ENCODE measurements at places on chromosomes 12 and 14. TPM values are rescaled to one million over a fixed set of nuclear protein-coding genes. Genes with fewer than 3 reads are reported as not detected.

DNA sequence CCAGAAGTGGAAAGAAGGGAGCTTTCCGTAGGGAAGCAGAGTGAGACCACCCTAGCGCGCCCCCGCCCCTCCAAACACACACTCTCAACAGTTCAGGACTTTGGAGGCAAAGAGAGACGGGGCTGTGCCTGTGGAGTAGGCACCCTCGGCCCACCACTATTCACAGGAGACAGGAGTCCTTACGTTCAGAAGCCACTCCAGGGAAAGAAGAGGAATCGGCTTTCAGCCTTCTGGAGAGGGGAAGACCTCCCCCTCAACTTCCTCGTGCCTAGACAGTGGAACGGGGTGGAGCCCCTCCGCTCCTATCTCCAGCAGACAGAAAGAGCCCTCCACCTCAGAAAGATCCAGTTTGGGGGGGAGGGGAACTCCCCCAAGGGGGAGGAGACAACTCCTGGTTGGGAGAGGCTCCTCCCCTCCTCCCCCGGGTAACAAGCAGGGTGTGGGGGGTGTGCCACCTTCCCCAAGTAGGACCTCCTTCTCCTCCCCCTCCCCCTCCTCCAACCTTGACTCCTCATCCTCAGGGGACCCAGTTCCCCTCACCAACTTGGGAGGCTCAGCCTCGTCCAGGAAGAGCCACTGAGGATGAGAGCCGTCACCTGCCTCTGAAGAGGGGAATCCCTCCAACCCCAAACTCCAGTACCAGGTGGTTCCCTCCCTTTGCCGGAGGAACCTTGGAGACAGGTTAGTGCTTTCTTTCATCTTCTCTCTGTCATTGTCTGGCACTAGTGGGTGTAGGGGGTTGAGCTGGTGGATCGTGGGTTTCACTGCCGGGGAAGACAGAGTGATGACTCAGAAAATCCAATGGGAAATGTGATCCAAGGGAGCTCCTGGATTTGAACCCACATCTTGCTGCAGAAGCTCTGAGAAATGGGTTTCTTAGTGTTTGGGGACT, 883 bp downstream of the FOXJ2 start:
- DNase-seq, result peak; percentile 54

- peak; percentile 73 for DNase-seq
These were observed 86.9 kb downstream of the RIN3 start for GRCh38 chr14:92600318-92601053.

DNA sequence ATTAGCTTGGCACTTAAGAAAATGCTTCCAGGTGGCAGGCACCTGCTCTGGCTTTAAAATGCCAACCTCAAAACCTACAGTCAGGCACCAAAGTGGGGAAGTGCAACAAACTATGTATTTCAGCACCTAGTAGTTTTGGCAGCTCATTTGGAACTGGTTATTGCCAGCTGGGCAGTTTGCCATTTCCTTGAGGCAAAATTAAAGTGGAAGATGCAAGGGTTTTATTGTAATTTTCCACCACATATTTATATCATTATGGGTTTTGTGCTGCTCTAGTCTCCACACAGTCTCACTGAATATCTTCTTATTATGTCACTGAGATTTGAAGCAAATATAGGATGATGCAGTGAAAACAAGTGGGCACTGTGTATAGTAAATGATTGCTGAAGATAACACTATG, 117.0 kb downstream of the PRKD1 start:
- DNase-seq, result no peak

The TSHR gene
- total RNA-seq, result not detected

The GALNT6 gene
- total RNA-seq, result 8.5 TPM
